ENCODE measurements at places on chromosomes 5 and 9. TPM values are rescaled to one million over a fixed set of nuclear protein-coding genes. Genes with fewer than 3 reads are reported as not detected.
A peak's percentile ranks its signal among the peaks of the same experiment; 100 is the strongest.

Gene WNK2
- 3.6 TPM for total RNA-seq

Gene ELOVL7
- total RNA-seq: 10.5 TPM

- DNase-seq: no peak
These were observed 93.8 kb upstream of the BNC2 start for GRCh38 chr9:16964228-16964627.

DNA sequence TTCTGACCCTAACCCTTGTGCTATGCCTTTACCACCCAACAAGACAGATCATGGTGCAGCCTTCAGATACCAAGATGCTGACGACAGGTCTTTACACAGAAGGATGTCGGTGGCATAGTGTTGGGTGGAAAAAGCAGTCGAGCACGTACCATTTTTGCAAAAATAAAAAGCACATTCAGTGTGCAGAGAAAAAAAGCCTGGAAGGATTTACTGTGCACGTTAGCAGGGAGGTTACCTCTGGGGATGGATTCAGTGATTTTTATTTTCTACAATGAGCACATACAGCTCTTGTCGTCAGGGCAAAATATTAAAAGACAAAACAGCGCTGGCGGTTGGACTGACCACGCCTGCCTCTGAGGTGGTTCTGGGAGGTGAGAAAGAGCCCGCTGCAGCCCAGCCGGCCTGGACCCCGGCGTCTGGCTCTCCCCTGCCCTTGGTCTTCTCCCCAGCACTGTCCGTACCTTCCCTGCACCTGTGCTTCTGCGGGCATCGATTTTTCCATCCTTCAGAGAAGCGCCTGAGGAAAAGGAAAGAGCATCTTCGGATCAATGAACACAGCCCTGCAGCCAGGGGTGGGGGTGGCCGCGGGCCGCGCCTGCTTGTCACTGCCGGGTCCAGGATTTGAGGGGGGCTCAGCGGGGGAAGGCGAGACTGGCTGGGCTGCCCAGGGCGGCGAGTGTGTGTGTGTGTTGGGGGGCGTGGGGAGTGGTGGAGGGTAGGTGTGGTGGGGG is 200.0 kb upstream of the IER5L start:
- DNase-seq: peak; percentile 67

DNA sequence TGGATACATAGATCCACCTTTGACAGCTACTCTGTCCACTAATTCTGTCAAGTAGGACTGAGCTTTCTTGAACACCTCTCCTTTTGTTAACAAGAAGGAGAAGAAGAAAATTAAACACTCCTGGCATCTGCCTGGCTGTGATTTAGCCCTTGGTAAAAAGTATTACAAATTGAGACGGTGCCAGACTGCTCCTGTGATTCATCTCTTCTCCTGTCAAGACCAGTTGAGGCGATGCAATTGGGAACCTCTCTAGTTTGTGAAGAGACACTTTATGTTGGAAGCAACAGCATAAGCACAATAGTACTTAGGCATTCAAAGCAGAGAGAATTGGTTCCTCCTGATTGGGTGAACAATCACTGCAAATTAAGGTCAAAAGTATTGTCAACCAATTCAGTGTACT is 72.7 kb downstream of the GHR start:
- no peak for DNase-seq

DNA sequence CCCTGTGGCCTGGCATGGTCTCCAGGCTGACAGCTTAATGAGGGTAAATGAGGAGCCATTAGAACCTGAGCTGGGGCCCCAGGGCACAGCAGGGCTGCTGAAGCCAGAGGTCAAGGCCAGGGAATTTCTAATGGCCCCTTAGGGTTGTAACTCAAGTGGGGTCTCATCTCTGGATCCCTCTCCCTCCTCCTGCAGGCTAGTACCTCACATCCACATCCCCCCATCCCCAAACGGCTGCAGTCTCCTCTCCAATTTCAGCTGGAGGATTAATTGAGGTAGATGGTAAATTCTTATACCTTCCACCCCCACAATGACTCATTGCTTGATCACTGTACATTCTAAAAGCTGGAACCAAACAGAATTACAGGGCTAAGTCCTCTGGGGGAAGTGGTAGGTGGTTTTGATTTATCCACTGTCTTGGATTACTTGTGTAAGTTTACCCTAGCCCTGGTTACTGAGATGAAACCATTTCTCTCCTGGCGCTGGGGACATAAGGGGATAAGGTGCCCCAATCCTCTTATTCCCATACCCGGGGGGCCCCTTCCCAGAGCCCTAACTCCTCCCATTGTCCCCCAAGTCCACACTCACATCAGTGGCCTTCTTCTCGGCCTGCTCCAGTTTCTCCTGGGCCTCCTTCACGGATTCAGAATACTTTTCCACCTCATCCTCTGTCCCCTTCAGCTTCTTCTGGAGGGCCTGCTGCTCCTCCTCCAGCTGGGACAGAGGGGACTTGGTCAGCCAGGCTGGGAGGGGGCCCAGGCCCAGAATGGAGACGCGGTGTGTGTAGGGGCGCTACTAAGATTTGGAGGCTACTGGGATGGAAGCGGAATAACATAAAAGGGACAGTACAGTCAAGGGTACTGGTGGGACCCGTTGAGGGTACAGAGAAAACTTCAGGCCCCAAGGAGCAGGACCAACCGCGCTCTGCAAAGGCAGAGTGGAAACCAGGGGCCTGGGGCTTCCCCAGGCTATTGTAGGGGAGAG is 875 bp downstream of the TPM2 start:
- DNase-seq: no peak

- DNase-seq: no peak
These were observed 31.6 kb downstream of the C9orf40 start for GRCh38 chr9:74920944-74921626.

DNA sequence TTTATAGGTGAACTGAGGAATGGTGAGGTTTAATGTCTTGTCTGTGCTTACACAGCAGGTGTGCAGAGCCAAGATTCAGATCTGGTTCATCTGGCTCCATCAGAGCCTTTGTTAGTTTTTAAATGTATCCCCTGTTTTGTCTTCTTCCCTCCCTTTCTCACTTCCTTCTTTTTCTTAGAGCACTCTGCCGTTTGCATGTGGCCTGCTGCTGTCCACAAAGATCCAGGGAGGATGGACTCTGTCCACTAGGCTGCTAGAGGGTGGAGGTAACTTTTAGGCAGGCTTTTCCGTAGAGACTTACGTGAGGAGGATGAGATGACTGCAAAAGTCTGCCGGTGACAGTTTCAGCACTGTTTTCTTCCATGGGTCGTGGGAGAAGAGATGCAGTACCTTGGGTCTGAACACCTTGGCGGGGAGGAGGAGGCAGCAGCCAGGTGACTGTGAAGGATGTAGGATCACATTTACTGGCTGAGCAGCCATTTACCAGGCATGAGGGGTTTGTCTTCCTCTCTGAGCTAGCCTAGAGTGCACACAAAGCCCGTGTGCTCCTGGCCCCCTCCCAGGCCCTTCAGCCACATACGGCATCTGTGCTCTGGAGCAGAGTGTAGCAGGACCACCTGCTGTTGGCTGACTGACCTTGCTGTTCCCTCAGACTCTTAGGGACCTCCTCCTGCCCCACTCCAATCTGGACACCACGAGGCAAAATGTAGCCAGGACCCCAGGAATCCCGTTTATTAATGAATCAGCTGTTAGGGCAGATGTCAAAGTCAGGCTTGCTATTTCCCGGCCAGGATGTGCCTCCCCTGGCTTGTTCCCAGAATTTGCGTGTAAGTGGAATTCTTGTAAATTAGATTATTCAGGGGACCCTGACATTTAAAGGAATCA is 1.8 kb downstream of the NTMT1 start:
- DNase-seq: no peak

DNA sequence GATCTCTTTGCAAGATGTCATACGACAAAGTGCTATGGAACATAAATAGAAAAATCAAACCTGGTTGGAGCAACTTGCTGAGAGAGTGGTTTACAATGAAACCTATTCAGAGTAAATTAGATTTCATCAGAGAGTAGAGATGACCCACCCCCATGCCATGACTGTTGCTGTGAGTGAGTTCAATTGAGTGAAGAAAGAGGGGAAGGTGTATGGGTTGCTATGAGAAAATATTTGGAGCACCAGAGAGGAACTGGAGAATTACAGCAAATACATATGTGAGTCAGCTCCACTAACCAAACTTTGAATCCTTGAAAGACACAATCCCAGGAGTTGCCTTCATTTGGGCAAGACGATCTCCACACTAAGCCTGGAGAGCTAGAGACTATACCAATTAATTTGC is 217.2 kb downstream of the RFX3 start:
- no peak for DNase-seq

DNA sequence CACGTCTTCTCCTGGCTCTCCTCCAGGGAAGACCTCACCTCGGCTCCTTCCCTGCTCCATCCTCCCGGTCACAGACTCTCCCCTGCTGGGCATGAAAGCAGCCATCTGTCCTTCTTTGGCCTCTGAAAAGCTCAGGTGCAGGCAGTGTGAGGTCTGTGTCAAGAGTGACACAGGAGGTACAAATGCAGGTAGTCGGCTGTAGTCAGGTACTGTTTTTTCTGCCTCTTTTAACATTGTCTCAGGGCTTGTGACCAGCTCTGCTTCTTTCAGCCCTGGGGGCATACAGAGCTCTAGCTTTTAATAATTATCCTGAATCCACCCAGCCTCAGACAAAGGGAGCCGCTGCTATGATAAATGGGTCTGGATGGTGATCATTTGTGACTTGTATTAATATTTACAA is 46.4 kb downstream of the C5orf15 start:
- DNase-seq: no peak
